ENCODE measurements at places on chromosomes 5 and 9. TPM values are rescaled to one million over a fixed set of nuclear protein-coding genes. Genes with fewer than 3 reads are reported as not detected.

CCDC192 gene
- not detected for total RNA-seq

- no peak for DNase-seq
These were observed 566.0 kb downstream of the CAAP1 start for GRCh38 chr9:26326563-26326962.

CYSRT1 gene
- total RNA-seq, result 0.55 TPM

ZNF879 gene
- total RNA-seq, result 7.5 TPM

DNA sequence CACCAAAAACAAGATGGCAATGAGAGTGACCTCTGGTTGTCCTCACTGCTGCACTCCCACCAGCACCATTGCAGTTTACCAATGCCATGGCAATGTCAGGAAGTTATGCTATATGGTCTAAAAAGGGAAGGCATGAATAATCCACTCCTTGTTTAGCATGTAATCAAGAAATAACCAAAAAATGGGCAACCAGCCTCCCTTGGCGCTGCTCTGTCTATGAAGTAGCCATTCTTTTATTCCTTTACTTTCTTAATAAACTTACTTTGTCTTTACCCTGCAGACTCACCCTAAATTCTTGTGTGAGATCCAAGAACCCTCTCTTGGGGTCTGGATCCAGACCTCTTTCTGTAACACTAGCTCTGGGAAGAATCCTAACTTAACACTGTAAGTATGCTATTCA, 127.4 kb upstream of the IFNE start:
- no peak for DNase-seq

IL6ST gene
- 48.9 TPM for total RNA-seq

DNA sequence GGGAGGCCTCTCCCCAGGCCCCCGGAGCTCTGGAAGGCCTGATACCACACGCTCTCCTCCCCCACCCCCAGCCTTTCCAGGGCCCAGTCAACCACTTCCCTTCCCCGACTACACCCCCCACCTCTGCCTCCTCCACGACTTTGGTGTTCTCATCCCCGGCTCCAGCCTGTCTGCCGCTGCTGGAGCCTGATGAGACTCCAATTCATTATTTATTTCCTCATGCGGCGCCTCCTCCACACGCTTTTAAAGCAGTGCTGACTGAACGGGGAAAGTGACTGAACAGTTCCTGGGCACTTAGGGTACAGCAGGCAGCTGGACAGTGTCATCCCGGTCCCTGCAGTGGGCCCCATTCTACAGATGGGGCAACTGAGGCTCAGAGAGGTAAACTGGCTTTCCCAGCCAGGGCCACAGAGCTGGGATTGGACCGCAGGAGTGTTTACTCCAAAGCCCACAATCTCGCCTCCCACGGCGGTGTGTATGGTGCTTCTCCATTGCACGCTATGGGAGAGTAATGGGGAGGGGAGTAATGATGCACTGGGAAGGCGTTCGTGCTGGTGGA, 15.9 kb upstream of the RPL26L1 start:
- no peak for DNase-seq

- no peak for DNase-seq
These were observed 295.9 kb downstream of the ARHGAP26 start for GRCh38 chr5:143065996-143066522.

DNA sequence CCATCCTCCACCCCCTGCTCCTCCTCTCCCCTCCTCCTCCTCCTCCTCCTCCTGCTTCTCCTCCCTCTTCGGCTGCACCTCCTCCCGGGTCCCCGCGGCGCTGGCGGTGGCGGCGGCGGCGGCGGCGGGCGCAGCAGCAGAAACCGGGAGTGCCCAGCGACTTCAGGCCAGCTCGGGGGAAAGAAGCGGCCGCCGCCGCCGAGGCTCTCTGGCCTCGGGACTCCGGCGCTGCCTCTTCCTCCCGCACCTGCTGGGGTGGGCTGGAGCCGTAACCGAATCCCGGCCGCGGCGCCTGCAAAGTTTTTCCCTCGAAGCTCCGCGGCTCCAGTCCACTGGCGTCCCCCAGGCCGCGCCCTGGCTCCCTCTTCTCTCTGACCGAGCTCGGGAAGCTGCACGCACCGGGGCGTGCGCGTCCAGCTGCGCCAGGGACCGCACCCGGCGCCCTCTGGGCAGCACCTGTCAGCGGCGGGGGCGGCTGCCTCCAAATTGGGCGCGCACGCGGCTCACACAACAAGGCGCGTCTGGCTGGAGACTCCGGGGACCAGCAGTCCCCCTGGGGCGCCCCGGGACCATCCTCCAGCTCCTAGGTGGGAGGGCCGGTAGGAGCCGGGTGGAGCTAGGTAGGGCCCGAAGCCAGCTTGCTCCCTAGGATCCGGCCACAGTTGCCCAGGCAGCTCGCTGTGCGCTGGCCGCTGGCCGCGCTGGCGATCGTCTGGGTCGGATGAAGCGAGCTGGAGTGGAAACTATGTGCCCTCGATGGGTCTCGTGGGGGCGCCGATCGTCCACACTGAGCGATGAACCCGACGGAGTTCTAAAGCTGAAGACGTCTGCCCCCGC, at the start of gene MCTP1:
Gene MCTP1, minus strand, starts transcription at position 523 of the 837 bp plus-strand sequence.
- DNase-seq, result peak; percentile 46

GRCh38 chr9:109117856-109118807, 1.6 kb downstream of the TMEM245 start:
- DNase-seq, result peak; percentile 32

FAM151B gene
- not detected for total RNA-seq

DNA sequence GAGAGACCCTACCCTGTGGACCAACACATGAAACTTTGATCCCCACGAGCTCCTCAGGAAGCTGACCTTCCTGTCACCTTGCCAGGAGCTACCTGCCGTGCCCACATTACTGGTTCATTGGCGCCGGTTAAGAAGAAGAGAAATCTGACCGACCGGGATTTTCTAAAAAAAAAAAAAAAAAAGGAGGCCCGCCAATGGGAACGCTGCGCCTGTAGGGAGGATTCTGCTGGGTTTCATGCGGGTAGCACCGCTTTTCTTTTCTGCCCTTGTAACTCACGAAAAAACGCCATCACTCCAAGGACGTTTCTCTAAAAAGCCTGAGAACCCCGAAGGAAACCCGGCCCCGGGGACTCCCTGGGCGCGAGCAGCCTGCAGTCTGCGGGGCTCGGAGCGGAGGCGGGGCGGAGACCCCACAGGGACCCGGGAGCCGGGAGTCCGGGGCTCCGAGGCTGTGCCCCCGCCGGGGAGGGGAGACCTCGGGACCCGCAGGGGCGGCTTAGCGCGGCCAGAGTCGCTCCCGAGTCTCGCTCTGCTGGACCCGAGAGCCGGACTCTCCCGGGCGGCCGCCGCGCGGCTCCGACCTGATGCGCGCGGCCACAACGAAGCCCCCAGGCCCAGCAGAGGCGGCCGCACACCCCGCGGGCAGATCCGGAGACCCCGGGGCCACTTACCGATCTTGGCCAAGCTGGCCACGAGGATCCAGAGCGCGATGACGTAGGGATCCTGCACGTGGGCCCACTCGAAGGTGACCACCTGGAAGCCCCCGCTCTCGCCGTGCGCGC, 617 bp downstream of the SLC9A3 start:
- DNase-seq, result no peak

DNA sequence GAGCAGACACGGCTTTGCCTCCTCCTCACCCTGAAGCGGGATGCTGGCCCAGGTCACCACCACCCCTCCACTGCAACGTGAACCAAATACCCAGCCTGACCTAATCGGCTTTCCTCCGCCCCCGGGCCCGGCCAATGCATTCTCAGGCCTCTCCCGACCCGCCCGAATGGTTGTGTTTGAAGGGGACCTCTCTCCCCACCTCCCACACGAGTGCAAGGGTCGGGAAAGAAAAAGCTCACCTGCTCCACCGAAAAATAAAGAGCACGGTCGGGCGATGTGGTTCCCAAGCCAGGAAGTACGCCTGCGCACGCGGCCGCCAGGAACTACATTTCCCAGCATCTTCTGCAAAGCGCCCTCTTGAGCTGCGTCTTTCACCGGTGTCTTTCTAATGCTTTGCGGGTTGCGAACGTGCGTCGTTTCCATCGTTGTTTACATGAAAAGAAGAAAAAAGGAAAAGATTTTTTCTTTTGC, at the start of gene ZNF883:
Gene ZNF883, minus strand, starts transcription at position 282 of the 471 bp plus-strand sequence.
- peak; percentile 40 for DNase-seq

Measured in activated naive CD8-positive, alpha-beta T cell treated with anti-CD3 and anti-CD28 coated beads, Interleukin-2, amount 10 ng/mL, durations not matched to agents 7 days and 5 days (primary cell).